ENCODE measurements at places on chromosomes 7 and 10. TPM values are rescaled to one million over a fixed set of nuclear protein-coding genes. Genes with fewer than 3 reads are reported as not detected.

DNA sequence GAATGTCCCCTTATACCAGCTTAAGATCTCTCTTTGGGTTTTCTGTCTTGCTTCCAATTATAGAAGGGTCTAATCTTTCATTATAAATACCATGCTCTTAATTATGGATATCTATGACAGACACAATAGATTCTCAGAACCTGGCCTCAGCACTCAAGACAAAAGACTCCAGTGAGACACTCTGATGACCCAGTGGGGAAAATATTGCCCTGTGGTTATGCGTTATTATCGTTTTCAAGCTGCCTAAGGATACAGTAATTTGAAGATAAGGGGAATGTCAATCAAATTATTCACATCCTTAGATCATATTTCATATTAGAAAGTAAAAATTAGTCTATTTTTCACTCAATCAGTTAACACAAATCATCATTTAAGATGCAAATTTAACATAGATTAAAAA lies 748.8 kb downstream of the XPNPEP1 start:
- no peak for DNase-seq

DNA sequence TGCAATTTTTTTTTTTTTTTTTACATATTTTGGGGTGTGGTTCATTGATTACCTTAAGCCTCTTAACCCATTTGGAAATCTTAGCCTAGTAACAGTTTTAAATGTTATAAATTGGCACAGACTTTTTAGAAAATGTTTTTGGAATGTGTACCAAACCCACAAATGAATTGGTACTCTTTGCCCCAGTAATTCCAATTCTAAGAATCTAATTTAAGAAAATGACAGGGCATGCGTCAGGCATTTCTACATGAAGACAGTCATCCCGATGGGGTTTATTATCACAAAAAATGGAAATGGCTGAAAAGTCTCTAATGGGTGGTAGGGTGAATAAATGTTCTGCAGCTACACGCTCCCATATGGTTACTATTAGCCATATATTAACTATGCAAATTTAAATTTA lies 54.9 kb downstream of the ITIH5 start:
- no peak for DNase-seq

GRCh38 chr10:73920089-73920488 lies 9.2 kb downstream of the PLAU start:
- DNase-seq = peak; percentile 85

- no peak for DNase-seq
Observed at GRCh38 chr7:94843553-94843952, 63.8 kb upstream of the PPP1R9A start.

DNA sequence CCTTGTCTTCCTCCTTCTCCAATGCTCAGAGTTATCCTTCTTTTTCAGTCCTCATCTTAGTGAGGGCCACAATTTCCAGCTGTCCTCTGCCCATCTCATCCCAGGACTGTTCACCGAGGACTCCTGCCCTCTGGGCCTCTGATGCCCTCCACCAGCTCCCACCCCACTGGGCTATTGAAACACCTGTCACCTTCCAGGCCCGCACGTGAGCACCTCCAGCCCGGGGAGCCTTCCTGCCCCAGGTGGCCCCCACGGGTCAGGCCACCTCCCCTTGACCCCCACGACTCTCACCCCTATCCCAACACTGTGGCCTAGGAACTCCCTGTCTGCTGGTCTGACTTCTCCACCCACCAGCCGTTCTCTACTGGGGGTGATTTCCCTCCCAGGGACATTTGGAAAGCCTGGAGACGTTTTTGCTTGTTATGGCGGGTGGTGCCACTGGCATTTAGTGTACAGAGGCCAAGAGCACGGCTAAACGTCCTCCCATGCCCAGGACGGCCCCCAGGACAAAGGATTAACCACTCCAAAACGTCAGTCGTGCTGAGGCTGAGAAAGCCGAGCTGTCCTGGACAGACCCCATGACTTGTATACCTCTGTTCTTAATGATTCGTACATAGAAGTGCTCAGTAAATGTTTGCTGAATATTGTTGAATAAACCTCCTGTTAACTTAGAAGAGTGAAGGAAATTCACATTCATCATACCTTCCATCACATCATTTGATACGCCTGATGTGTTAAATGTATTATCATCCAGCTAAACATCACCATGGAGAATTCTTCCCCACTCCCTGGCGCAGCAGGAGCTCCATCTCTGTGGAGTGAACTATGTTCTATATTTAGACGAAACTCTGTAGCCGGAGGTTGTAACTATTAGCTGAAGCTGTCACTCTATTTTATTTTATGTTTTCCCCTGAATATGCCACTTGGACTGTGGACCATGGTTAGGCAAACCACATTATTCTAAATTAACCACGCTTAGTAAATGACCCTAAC lies 270.1 kb upstream of the SHH start:
- DNase-seq = no peak

GRCh38 chr10:130747356-130747755 lies 564.2 kb downstream of the TCERG1L start:
- peak; percentile 66 for DNase-seq

DNA sequence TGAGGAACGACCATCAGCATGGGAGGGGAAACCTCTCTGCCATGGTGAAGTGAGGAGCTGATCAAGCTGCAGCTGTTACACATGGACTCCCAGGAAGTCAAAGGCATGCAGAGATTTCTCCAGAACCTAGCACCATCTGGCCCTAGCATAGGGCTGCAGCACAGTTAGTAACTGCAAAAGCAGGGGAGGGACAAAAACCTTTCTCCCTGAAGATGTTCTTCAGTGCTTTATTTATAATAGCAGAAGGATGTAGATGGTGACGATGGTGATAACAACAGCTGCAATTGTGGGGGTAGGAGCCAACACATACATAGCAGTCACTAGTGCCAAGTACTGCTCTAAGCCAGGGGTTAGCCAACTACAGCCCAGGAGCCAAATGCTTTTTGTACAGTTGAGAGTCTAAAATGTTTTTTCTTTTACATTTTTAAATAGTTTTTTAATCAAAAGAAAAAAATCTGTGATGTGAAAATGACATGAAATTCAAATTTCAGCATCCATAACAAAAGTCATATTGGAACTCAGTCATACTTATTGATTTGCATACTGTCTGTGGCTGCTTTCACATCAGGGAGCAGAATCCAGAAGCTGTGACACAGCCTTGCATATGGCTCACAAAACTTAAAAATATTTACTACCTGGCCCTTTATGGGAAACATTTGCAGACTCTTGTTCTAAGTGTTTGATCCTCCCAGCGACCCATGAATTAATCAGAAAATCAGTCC lies 299.5 kb downstream of the ELMO1 start:
- peak; percentile 71 for DNase-seq

GRCh38 chr10:17923728-17924127 lies 28.0 kb upstream of the SLC39A12 start:
- DNase-seq = no peak

DNA sequence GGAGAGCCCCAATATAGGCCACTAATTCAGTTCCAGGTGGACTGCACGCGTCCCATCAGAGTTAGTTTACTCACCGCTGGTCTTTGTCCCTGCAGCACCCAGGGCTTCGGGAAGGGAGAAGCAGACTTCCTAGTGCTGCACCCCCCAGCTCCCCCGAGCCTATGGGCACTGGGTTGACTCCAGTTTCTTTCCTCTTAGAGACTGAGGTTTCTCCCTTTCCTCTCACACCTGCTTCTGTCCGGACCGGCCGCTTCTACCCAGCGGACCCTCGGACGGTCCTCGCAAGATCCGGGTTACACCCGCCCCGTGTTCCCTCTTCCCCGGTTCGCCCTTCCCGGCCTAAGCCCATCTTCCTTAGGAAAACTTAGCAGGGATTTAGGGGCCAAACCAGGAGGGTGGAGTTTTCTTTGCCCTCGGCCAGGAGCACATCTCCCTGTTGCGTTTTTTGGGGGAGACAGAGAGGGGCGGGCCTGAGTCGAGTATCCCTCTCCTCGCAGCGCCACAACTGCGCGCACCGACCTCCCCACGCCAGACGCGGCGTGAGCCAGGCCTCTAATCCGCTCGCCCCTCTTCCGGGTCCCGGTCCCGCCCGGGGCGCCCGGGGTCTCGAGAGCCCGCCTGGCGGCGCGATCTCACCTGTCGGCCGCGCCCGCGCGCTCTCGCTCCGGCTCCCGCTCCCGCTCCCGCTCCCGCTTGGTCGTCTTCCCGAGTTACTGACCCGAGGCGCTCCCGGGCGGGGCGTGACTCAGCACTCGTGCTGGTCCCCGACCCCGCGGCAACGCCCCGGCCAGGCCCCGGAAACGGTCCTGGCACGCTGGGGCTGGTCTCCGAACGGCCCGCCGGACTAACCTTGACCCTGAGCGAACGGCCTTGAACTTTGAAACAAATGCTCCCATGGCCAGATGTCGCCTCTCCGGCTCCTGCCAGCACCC lies at the start of gene AIFM2:
Gene AIFM2 (minus strand): TSS at position 728 of the 932 bp plus-strand sequence. CDS start 8,741 bp downstream, outside the sequence.
- peak; percentile 77 for DNase-seq

- DNase-seq = no peak
Observed at GRCh38 chr10:53135897-53136253, 363.3 kb upstream of the MBL2 start.

DNA sequence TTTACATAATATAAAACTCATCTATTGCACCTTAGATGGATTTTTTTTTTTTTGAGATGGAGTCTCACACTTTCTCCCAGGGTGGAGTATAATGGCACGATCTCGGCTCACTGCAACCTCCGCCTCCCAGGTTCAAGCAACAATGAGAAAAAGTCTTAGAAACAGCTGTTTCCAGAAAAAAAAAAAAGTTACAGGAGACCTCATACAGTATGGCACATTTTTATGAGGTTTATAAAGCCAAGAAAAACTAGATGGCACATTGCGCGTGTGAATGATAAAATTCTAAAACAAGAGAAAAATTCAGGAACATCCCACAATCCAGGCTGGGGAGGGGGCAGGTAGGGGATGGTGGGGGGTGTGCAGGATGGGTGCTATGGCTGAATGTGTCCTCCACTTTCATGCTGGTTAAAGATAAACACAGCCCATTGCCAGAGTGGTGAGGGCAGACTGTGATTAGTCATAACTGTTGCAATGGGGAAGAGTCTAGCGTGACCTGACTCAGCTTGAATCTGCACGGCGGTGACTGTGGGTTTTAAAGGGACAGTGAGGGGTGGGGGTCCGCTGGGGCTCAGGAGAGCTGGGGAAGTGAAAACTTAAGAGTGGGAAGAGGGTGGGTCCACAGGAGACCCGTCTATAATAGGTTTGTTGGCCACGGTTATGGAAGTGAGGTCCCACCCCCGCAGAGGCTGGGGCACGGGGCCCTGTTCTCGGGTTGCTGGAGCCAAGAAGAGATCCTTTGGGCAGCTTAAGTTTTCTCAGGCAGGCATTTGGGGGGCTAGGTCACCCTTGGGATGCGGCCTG lies 11.9 kb upstream of the LRRC27 start:
- peak; percentile 28 for DNase-seq

DNA sequence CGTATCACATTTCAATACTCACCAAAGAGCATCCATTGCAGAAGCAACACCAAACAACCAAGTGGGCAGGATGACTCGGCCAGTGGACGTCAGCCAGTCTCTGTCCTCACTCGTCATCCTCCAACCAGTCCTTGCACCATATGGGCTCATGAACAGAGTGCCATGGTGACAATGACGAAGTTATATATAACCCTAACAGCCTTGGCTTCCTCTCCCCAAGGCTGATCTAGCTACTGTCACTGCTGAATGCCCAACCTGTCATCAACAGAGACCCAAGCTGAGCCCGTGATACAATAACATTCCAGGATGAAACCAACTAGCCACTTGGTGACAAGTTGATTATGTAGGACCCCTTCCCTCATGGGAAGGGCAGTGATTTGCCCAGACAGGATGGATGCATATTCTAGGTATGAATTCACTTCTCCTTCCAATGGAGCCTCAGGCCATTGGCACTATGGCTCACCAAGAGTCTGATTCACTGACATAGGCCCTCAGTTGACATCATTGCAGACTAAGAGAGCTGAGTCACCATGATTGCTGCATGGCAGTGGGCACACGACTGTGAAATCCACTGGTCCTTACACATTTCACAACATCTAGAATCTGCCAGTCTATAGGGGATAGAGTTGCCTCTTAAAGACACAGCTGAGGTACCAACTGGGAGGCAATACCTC lies 26.3 kb upstream of the PPIF start:
- DNase-seq = no peak

GRCh38 chr10:118409295-118409694 lies 67.2 kb upstream of the FAM204A start:
- DNase-seq = no peak

- DNase-seq = no peak
Observed at GRCh38 chr7:108455551-108455997, 662 bp downstream of the NRCAM start.

DNA sequence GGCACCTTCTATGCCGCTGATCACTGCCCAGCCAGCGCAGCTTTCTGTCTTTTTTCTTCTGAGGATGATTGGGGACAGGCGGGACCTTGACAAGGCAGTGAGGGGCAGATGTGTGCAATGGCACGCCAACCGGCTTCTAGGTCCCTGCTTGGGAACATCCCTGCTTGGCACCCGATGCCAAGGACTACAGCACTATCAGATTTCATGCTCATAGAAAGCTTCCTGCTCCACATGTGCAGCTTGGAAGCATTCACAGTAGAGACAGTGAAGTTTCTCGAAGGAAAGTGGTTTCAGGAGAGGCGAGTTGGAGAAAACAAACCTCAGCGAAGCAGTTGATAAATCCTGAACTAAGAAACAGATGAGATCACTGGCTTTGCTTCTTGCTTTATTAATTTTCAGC lies 267.5 kb upstream of the HABP2 start:
- DNase-seq = peak; percentile 58

- DNase-seq = no peak
Observed at GRCh38 chr10:133418289-133418993, 6.0 kb downstream of the SPRN start.

- DNase-seq = no peak
Observed at GRCh38 chr7:5350600-5351385, 68.0 kb downstream of the SLC29A4 start.

GRCh38 chr10:13183625-13184024 lies 22.3 kb downstream of the MCM10 start:
- no peak for DNase-seq

GRCh38 chr7:38291117-38291647 lies 17.7 kb upstream of the TARP start:
- no peak for DNase-seq

DNA sequence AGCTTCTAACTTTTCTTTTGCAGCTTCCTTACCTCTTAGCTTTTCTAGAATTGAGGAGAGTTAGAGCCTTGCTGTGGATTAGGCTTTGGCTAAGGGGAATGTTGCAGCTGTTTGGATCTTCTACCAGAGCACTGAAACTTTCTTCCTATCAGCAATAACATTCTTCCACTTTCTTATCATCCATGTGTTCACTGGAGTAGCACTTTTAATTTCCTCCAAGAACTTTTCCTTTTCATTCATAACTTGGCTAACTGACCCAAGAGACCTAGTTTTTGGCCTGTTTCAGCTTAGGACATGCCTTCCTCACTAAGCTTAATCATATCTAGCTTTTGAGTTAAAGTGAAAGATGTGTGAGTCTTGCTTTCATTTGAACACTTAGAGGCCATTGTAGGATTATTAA lies 19.6 kb downstream of the MINPP1 start:
- DNase-seq = no peak

GRCh38 chr7:41098402-41098801 lies 604.5 kb downstream of the INHBA start:
- DNase-seq = no peak

STEAP1 gene
- 5.5 TPM for total RNA-seq

SPAM1 gene
- total RNA-seq = not detected

THSD7A gene
- 3.8 TPM for total RNA-seq

CPA4 gene
- 2.0 TPM for total RNA-seq

GRID2IP gene
- total RNA-seq = 0.09 TPM
